Activated CD4-positive, alpha-beta T cell treated with anti-CD3 and anti-CD28 coated beads for 4 hours (primary cell): ENCODE measurements at places on chromosomes 3 and 15.

GRCh38 chr3:46878781-46879436 is 1.4 kb downstream of the PTH1R start:
- no peak for DNase-seq

DNA sequence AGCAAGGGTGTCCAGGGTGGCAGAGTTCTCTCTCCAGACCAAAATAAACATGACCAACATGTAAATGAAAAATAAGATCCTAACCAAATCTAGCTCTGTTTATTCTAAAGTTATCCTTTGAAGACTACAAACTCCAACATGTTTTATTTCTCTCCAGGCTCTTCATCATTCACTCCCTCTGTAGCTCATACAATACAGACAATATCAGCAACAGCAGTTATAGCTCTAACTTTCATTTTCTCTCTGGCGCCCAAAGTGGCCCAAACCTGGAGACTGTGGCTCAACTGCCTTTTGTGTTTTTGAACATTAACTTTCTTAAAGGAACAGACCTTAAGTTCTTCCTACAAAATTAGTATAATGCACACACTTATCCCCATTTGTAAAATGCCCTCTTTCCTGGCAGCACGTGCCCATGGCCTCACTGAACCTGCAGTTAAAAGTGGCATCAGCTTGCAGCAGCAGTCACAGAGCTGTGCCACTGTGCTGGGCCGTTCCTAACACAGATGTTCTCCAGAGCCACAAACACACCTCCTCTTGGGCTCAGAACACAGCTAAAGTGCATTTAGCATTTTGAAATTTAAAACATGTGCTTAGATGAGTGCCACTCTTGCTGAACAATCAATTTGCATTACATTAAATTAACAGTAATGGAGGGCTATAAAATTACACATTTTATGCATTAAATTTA is 91.9 kb downstream of the RORA start:
- DNase-seq = no peak

- DNase-seq = no peak
Observed at GRCh38 chr15:51335087-51335486, 3.3 kb downstream of the CYP19A1 start.

GRCh38 chr15:96187341-96188305 is 142.9 kb upstream of the NR2F2 start:
- DNase-seq = no peak

DNA sequence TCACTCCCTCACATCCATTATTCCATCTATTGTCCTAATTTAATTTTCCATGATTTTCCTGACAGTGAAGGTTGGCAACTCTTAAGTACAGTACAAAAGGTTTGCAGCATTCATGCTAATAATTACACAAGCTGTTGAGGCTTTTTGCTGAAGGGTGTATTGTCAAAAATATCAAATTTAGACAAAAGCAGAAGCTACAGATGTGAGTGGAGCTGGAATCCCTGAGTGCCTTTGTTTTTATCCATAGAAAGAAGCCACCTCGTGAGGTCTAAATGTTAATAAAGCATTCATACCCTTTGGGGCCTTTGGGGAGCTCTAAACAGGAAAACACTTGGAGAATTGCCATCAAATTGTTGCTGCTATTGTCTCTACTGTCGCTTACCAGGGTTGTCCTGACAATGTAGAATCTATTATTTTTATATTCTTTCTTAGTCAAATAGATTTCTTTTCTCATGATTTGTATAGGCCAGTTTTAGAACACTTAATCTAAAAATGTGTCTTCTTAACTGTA is 185.8 kb upstream of the ROBO1 start:
- DNase-seq = no peak

- no peak for DNase-seq
Observed at GRCh38 chr15:89067751-89068150, 20.5 kb upstream of the ABHD2 start.

GRCh38 chr3:171072432-171072831 is 45.9 kb upstream of the SLC2A2 start:
- no peak for DNase-seq

GRCh38 chr15:25879438-25879837 is 16.3 kb upstream of the ATP10A start:
- no peak for DNase-seq

DNA sequence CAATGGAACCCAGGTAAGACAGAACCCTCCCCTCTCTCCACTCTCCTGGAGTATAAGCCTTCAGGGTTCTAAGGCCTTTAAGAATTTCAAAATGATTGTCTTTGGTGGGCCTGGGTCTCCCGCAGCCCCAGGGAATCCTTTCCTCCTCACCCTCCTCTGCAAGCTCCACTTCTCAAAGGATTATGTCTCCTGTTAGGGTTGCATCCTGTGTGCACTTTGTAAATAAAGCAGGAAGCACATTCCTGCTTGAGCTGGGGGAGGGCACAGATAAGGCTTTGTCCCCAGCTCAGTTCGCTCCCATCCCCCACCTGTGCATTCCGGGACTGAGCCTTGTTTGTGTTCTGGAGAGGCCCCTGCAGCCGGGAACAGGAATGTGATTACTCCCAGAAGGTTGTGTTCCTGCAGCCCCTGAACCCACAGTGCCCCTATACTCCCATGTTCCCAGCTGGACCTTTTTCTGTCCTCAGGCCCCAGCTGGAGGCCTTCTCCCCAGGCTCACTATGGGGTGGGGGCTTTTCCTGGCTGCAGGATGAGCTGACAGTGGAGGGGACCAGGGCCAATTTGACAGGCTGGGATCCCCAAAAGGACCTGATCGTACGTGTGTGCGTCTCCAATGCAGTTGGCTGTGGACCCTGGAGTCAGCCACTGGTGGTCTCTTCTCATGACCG is 9.5 kb downstream of the TYRO3 start:
- DNase-seq = no peak

DNA sequence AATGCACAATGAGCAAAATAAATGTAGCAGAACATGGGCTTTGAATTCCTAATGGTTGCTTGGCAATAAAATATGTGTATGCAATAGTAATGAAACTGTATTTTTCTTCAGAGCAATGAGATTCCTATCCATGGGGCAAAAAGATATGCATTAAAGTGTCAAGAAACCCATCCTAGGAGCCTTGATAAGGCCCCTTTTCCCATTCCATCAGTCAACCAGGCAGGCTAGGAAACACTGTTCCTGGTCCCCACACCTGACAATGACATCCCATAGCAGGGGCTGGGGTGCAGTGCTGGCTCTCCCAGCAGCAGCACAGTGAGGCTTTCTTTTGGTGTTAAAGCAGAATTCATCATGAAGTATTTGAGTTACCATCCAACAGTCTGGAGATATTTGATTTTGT is 113.3 kb upstream of the AGTR1 start:
- no peak for DNase-seq

- no peak for DNase-seq
Observed at GRCh38 chr3:38397320-38397719, 50.7 kb downstream of the XYLB start.

- DNase-seq = no peak
Observed at GRCh38 chr3:8851703-8852102, 82.3 kb upstream of the OXTR start.

- DNase-seq = no peak
Observed at GRCh38 chr3:8650583-8651416, 6.2 kb upstream of the SSUH2 start.

- DNase-seq = no peak
Observed at GRCh38 chr3:97937205-97937604, 35.0 kb downstream of the RIOX2 start.

GRCh38 chr3:69566275-69566674 is 173.0 kb upstream of the MITF start:
- no peak for DNase-seq

DNA sequence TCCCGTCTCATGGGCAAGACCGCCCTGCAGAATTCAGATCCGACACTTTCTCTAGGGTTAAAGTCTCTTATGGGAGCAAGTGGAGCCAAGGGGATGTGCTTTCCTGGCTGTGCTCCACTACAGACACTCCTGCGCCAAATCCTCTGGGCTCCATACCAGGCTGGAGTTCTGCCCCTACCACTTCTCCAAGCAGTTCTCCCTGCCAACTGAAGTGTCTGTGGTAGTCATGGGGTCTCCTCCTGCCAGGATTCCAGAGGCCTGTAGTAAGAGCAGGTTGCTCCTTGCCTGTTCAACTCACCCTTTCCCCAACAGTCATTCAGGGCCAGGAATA is 403.2 kb downstream of the GRM7 start:
- no peak for DNase-seq

- DNase-seq = no peak
Observed at GRCh38 chr3:183725387-183725786, 27.8 kb downstream of the YEATS2 start.

DNA sequence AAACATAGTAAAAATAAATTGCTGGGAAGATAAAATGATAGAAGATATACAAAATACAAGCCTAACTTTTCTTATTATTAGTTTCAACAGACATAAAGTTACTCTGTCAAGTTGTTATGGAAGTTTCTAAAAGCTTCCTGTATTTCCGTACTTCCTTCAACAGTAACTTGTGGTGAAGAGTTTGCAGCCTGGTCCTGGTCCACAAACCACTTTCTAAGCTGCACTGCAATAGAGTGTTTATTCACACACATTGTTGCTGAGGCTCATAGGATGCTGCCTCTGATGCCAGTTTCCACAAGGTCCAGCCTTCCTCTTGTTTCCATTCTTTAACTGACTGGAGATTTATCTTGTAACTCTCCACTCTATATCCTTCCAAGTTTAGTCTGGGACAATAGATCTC is 39.4 kb upstream of the KY start:
- no peak for DNase-seq

- DNase-seq = no peak
Observed at GRCh38 chr3:126052196-126053058, 31.5 kb downstream of the SLC41A3 start.

- no peak for DNase-seq
Observed at GRCh38 chr3:127822682-127823425, 539 bp upstream of the MGLL start.

DNA sequence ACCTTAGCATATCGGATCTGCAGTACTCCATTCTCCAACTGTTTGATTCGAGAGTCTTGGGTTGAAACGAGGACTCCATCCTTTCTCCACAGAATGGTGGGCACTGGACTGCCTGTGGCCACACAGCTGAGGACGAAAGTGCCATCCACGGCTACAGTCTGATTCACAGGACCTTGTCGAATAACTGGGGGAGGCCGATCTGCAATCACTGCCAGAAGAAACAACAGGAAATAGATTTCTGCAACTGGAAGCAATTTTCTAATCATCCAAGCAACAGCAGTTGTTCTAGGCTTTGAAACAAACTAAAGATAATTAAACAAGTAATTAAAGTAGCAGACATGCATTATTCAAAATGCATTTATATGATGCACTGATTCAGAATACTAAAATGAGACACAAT is 1097.7 kb downstream of the ROBO1 start:
- no peak for DNase-seq

DNA sequence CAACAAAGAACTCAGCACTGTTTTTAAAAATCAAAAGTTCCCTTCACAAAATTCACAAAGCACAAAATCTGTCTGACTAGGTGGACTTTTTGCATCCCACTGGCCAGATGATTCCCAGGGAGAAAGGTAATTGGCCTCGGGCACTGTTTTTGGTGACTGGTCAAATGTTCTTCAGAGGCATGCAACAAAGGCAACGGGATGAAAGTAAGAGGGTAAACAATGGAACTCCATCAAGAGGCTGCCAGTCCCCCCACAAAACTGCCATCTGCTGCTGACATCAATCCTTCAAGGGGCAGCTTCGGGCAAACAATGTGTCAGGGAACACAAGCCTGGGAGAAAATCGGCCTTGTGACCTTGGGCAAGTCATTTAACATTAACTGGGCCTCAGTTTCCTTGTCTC is 3.3 kb downstream of the SRGAP3 start:
- no peak for DNase-seq

- no peak for DNase-seq
Observed at GRCh38 chr3:9787714-9788113, 4.6 kb downstream of the TADA3 start.

- no peak for DNase-seq
Observed at GRCh38 chr3:66153481-66154443, 67.0 kb upstream of the SLC25A26 start.

GRCh38 chr3:157125101-157125500 is 34.8 kb downstream of the CCNL1 start:
- no peak for DNase-seq

DNA sequence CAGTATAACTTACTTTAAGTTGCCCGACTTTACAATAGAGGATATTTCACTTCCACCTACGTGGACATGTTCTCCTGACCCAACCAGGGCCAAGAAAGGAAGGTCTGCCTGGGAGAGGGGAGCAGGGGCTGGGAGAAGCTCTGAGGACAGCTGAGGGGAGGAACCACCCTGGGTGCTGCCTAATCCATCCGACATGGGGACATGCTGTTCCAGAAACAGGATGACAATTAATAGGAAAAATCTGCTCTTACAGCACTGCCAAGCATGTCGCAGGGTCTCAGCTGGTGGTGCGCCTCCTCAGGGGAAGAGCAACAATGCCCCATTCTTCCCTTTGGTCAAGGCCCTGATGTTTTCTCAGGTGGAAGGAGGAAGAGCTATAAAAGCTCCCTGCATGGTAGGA is 132.3 kb downstream of the NTRK3 start:
- DNase-seq = no peak

DNA sequence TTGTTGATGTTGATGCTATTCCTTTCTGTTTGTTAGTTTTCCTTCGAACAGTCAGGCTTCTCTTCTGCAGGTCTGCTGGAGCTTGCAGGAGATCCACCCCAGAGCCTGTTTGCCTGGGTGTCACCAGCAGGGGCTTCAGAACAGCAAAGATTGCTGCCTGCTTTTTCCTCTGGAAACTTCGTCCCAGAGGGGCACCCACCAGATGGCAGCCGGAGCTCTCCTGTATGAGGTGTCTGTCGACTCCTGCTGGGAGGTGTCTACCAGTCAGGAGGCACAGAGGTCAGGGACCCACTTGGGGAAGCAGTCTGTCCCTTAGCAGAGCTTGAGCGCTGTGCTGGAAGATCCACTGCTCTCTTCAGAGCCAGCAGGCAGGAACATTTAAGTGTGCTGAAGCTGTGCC is 303.2 kb downstream of the ZIC1 start:
- DNase-seq = no peak

DNA sequence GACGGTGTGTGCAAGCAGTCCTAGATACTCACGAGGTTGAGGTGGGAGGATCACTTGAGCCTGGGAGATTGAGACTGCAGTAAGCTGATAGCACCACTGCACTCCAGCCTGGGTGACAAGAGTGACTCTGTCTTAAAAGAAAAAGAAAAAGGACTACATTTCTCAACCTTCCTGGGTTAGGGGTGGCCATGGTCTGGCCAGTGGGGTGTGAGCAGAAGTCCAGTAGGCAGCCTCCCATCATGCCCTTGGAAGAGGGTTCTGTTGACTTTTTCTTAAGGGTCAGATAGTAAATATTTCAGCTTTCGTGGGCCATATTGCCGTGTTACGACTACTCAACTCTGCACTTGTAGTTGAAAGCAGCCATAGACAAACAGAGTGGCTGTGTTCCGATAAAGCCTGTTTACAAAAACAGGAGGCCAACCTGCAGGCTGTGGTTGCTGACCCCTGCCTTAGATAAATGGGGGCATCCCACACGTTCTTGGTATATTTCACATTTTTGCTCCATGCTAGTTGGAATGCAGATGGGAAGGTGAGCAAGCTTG is 31.0 kb upstream of the PDE8A start:
- DNase-seq = no peak

- no peak for DNase-seq
Observed at GRCh38 chr3:152155246-152156020, 113.3 kb upstream of the MBNL1 start.
